ENCODE measurements at places on chromosomes 7 and 10. TPM values are rescaled to one million over a fixed set of nuclear protein-coding genes. Genes with fewer than 3 reads are reported as not detected.

- DNase-seq, result peak; percentile 68
Observed at GRCh38 chr10:101014230-101014884, 14.7 kb downstream of the LZTS2 start.

- DNase-seq, result no peak
Observed at GRCh38 chr7:81604808-81605174, 165.1 kb downstream of the HGF start.

- no peak for DNase-seq
Observed at GRCh38 chr7:106327538-106328481, 43.0 kb upstream of the NAMPT start.

DNA sequence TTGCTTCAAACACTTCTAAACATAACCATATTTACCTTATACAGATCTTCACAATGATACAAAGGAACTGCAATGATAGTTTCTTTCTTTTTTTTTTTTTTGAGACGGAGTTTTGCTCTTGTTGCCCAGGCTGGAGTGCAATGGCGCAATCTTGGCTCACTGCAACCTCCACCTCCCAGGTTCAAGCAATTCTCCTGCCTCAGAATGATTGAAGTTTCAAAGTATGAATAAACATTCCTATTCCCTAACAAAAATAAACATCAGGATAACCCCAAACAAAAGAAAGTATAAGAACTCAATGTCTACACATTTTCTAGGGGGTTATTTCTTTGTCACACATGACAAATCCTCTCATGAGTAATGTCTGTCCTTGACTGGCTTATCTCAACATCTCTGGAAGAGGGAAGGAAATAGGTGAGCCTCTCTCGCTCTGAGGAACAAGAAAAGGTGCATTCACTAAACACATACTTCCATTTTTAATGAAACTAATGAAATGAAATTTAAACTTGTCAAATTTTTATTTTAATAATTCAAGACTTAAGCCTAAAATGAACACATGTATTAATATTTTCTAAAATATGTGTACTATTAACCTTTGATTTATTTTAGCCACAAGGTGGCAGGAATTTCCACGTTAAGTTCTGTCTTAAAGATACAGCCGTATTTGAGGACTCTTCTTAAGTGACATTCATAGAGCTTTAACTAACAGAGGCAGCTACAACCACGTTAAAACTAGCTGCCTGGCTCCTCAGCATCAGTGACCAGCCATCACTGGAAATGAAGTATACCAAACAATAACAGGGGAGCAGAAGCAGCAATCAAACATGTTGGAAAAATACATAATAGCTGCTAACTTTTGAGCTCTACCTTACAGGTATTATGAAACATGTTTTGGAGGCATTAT is 58.3 kb downstream of the MALSU1 start:
- DNase-seq, result peak; percentile 70

GRCh38 chr10:11243425-11244222 is 226.0 kb downstream of the CELF2 start:
- DNase-seq, result no peak

GRCh38 chr10:47237316-47238260 is 62.4 kb upstream of the GDF10 start:
- no peak for DNase-seq

ZPBP gene
- not detected for total RNA-seq
